ENCODE measurements at places on chromosomes 7 and 10.
A peak's percentile ranks its signal among the peaks of the same experiment; 100 is the strongest.

DNA sequence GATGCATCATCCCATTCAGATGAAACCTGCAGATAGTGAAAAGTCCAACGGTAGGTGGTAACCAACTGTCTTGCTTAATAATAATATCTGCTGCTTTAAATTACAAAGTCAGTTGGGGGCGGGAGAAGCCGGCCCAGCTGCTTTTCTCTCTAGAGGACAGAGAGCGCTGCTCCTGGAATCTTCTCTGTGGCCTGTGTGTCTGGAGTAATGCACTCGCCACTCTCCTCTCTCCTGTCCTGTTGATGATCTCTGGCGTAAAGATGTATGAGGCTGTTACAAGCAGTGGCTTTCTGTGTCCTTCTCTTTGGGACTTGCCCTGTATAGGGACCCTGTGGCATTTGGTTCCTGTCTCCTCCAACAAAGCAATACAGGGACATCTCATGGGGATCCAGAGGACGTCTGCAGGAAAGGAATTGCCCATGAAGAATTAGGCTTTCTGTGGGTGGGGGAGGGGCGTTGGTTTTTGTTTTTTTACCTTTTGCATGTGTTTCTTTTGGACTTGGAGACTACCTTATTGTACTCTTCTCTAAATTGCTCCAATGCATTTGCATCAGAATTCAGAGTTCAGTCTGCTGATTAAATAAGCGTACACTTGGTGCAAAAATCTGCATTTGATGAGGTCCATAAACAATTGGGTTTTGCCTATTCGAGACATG lies 231.6 kb downstream of the CELF2 start:
- DNase-seq: no peak
- H3K4me1 ChIP-seq: peaks cover 52% of the 10 kb centered on the region
- no peak overlapping the region for H3K27ac ChIP-seq
- H3K27me3 ChIP-seq: no peaks in the 10 kb centered on the region
- H3K36me3 ChIP-seq: no peaks in the 10 kb centered on the region
- no peak overlapping the region for H3K4me3 ChIP-seq

GRCh38 chr10:119896937-119897770 lies 4.6 kb downstream of the SEC23IP start:
- H3K27me3 ChIP-seq: no peaks in the 10 kb centered on the region
- peaks cover 14% of the 10 kb centered on the region for H3K4me1 ChIP-seq
- H3K4me3 ChIP-seq: no peak overlapping the region
- DNase-seq: no peak
- peaks cover 18% of the 10 kb centered on the region for H3K36me3 ChIP-seq

DNA sequence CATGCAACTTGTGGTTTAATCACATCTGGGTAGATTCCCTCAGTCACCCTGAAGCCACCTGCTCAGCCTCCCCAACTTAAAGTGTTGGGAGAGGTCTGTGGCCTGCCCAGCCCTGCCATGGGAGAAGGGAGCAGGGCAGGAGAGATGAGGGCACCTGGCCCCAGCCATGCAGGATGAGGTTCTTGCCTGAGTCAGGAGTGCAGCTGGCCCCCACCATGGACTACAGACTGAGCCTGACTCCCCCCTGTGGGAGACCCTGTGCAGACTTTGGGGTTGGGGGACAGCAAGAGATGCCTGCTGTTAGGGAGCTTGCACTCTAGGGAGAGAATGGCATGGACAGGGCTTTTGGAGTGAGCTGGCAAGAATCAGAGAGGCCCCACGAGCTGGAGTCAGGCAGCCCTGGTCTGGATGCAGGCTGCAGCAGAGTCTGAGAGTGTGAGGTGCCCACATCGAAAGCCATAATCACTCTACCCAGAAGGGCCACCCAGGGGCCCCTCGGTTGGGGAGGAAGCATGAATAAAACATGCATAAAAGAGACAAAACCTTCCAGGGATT lies 34.7 kb upstream of the DPYSL4 start:
- no peak for DNase-seq
- no peaks in the 10 kb centered on the region for H3K36me3 ChIP-seq
- H3K4me3 ChIP-seq: no peak overlapping the region
- no peaks in the 10 kb centered on the region for H3K27me3 ChIP-seq

DNA sequence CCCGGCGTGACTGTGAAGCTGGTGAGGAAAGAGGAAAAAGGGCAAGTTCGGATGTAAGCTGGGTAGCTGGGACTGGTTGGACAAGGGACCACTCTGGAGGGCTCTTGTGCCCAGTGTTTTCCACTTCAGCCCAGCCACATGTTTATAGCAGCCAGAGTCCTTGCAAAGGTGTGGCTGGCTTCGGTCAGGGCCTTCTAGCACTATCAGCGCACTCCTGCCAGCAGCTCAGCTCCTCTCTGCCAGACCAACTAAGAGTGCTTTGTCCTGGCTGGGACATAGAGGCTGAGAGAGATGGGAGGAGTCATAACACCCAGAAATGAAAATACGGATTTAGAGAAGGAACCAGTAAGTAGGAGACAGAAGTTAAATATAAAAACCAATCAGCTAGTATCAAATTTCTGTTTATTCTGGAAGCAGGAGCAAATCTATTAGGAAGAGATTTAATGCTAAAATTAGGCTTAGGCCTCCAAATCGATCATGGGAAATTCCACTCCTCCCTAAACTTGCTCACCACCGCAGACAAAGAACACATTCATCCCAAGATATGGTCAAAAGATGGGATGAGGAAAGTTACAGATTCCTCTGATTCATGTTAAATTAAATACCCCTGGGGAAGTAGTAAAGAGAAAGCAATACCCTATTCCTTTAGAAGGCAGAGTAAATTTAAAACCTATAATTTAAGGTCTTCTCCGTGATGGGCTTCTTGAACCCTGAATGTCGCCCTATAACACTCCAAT lies 135.0 kb downstream of the RALA start:
- no peak for DNase-seq
- H3K27me3 ChIP-seq: no peaks in the 10 kb centered on the region
- no peak overlapping the region for H3K27ac ChIP-seq

DNA sequence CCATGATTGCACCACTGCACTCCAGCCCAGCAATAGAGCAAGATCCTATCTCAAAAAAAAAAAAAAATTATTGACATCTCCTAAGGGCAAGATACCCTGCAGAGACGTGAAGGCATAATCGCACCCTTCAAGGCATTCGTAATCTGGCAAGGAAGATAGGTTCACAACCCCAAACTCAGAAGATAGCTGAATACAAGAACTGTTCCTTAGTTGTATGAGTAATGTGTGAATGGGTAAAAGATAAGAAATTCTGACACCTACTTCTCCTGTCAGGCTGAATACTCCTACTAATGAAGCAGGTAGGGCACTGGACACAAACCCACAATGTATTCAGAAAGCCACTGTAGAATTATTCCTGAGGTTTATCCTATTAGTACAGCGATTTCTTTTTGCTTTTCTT lies 882.4 kb upstream of the AUTS2 start:
- no peak overlapping the region for H3K27ac ChIP-seq
- no peak overlapping the region for H3K4me3 ChIP-seq
- H3K36me3 ChIP-seq: no peaks in the 10 kb centered on the region
- no peak for DNase-seq
- H3K4me1 ChIP-seq: no peaks in the 10 kb centered on the region
- H3K27me3 ChIP-seq: no peaks in the 10 kb centered on the region

GRCh38 chr10:114893251-114893650 lies 44.7 kb upstream of the TRUB1 start:
- H3K27me3 ChIP-seq: no peaks in the 10 kb centered on the region
- no peaks in the 10 kb centered on the region for H3K4me1 ChIP-seq
- peak; percentile 49 for DNase-seq
- H3K4me3 ChIP-seq: no peak overlapping the region

DNA sequence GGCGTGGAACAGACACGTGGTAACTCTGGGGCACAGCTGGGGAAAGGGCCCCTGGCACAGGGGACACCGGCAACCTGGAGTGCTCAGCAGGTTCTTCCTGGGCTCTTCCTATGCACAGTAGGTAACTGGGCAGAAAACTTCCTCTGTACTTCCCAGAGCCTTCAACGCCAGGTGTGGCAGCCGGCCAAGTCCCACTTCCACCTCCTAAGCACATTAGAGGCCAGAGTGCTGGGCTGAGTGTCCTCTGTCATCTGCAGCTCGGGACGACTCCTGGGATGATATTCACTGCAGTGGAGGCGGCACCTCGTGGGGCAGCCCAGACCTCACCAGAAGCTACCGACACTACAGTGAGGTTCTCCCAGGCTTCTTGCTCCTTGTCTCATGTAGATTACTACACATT lies 114.5 kb downstream of the LARP4B start:
- DNase-seq: no peak
- H3K4me1 ChIP-seq: no peaks in the 10 kb centered on the region
- H3K36me3 ChIP-seq: peaks cover 58% of the 10 kb centered on the region
- no peaks in the 10 kb centered on the region for H3K27me3 ChIP-seq
- no peak overlapping the region for H3K4me3 ChIP-seq

DNA sequence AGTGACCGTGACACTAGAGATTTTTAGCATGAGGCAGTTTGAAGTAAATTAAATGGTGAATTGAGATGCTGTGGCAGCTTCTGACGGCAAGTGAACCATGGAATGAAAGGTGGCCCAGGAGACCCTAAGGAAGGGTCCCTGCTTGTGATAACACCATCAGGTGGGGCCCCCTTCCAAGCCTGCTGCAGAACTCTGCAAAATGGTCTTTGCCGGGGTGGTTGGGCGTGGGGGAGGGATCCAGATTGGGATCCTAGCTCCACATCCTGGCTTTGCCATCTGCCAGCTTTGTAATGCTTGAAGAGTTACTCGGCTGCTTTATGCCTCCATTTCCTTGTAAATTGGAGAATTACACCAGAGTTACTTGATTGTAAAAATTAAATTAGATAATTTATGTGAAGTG lies 222.6 kb upstream of the NFE2L3 start:
- H3K4me1 ChIP-seq: no peaks in the 10 kb centered on the region
- no peak overlapping the region for H3K4me3 ChIP-seq
- H3K27ac ChIP-seq: no peak overlapping the region

- no peaks in the 10 kb centered on the region for H3K4me1 ChIP-seq
- H3K27ac ChIP-seq: no peak overlapping the region
- no peak overlapping the region for H3K4me3 ChIP-seq
- no peak for DNase-seq
- H3K36me3 ChIP-seq: no peaks in the 10 kb centered on the region
Observed at GRCh38 chr7:46652317-46652716, 731.2 kb upstream of the IGFBP3 start.

- H3K27me3 ChIP-seq: no peaks in the 10 kb centered on the region
- peak; percentile 68 for DNase-seq
- H3K27ac ChIP-seq: no peak overlapping the region
- H3K36me3 ChIP-seq: no peaks in the 10 kb centered on the region
- peak overlapping the region; percentile 47 for H3K4me3 ChIP-seq
Observed at GRCh38 chr10:30027057-30028005, 32.1 kb downstream of the JCAD start.

DNA sequence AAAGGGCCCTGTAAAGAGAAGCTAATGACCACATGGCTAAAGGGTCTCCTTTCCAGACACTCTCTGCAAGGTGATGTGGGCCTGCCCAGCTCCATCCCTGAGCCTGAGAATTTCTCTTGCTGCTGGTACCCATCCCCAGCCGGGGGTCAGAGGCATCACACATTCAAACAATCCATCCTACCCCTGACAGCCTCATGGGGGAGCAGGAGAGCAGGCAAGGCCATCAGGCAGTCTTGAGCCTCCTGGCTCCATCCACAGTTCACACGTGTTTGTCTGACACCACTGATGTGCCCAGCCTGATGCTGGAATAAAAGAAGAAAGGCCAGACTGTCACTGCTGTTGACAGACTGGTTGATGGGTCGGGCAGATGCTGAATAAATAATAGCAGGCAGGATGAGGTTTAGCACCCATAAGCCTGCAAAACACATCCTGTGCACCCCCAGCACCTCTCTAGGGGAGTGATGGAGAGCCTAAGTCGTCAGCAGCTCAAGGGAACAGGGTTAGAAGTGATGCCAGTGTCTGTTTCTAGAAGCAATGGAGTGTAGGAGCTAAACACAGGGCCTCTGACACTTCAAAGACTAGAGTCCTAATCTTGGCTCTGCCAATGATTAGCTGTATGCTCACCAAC lies 43.5 kb downstream of the TLL2 start:
- DNase-seq: peak; percentile 61
- H3K27me3 ChIP-seq: no peaks in the 10 kb centered on the region
- H3K36me3 ChIP-seq: no peaks in the 10 kb centered on the region
- no peaks in the 10 kb centered on the region for H3K4me1 ChIP-seq

- DNase-seq: peak; percentile 47
- H3K27me3 ChIP-seq: no peaks in the 10 kb centered on the region
- peaks cover 25% of the 10 kb centered on the region for H3K36me3 ChIP-seq
- peaks cover 70% of the 10 kb centered on the region for H3K4me1 ChIP-seq
- peak overlapping the region; percentile 92 for H3K4me3 ChIP-seq
- H3K27ac ChIP-seq: peak overlapping the region; percentile 97
Observed at GRCh38 chr10:30432622-30433305, 1.2 kb upstream of the MAP3K8 start.

DNA sequence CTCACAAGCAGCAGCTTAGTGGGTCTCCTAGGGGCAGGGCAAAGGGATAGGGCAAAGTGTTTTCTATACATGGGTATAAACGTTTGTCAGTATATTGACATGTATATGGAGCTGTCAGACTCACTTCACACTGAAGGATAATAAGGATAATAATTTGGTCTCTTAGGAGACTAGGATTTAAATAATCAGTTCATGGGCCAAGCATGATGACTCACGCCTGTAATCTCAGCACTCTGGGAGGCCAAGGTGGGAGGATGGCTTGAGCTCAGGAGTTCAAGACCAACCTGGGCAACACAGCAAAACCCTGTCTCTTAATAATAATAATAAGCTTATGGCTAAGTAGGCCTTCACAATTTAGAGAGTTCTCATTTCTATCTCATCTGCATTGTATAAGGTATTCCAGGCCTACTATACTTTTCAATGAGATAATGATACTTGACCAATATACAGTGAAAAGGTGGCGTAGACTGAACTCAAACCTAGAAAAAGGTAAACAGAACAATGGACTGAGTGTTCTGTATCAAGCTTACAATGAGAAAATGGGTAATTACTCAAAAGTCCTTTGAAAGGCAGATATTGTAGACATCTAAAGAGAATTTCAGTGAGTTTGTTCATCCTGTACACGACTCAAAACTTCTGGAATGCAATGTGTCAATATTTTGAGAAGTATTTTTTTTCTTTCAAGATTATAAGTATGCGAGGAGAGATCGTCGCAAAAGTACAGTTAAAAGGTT lies 7.0 kb downstream of the GSAP start:
- H3K27ac ChIP-seq: no peak overlapping the region
- no peaks in the 10 kb centered on the region for H3K36me3 ChIP-seq
- no peak overlapping the region for H3K4me3 ChIP-seq
- DNase-seq: no peak
- no peaks in the 10 kb centered on the region for H3K4me1 ChIP-seq
- no peaks in the 10 kb centered on the region for H3K27me3 ChIP-seq

All from Karpas-422 (cell line).